ENCODE measurements at places on chromosomes 11 and 22.

DNA sequence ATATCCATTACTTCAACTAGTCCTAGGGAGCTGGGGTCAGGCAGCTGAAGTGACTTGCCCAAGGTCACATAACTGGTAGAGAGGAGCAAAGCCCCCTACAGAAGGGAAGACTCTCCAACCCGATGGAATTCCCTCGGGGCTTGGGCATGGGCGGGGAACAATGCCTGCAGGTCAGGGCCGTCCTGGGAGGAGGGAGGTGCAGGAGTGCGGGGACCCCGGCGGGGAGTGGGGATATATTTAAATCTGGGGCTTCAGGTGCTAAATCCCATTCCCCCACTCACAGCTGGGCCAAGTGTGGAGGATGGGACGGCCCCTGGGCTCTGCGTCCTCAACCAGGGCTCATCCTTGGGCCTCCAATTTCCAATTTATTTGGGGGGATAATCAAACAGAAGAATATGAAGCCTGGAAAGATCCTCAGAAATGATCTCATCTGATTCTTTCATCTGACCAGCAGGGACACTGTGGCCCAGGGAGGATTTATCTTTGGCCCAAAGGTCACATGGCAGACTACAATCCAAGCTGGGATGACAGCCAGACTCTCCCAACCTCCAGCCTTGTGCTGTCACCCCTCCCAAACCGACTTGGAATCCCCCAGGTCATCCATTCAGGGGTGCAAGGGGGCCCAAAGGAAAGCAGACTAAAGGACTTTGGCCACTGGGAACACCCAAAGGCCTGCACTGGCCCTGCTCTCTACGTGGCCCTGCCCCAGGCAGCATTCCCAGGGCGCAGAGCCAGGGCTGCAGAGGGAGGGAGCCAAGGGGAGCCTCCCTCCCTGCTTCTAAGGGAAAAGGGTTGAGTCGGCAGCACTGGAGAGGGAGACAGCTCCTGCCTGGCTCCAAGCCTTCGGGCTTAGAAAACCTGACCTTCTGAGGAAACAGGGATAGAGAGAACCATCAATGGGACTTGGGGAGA is 8.7 kb upstream of the C1QTNF6 start:
- peak; percentile 60 for DNase-seq

GRCh38 chr11:127000291-127000968 is at the start of gene KIRREL3:
KIRREL3 (minus strand) TSS chr11:127000770.
- no peak for DNase-seq

- peak; percentile 85 for DNase-seq
Measured at GRCh38 chr22:37229012-37229804, 14.9 kb downstream of the RAC2 start.

DNA sequence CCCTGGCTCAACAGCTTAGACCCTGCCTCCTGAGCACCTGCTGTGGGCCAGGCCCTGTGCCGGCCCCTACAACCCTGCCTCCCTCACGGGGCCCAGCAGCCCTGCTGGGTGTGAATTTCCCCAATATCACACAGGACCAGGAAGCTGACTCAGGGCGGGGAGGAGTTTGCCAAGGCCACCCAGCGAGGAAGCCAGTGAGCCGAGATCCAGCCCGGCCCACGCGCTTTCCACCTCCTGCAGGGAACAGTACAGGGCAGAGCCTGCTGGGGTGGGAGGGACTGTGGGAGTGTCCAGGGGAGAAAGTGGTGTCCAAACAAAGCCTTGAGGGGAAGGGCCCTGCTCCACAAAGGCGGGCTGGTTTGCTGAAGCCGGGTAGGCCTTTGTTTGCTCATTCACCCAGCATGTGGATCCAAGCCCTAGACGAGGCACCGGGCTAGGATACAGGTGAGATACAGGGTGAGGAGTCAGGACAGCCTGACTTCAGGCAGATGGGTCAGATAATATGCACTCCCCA is 26.8 kb downstream of the RPL3 start:
- peak; percentile 91 for DNase-seq

DNA sequence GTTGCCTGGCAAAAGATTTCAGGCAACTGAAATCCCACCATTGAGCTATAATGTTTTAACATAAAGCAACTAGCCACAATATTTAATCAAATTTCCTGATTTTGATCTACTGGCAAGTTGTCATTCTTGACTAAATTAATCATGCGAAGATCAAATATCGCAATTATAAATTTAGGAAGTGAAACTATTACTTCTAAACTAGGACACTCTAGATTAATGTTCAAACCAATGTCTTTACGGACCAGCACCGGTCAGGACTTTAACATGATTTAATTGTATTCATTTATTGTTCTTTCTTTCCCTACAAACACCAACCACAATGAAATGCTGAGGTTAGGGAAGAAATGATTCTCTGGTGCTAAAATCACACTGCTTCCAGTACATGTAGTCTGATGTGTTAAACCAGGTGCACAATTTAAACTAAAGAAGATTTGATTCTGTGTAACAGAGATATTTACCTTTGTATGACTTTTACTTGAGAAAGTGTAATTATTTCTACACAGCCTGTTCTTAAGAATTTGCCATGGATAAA is 14.9 kb downstream of the GAS2 start:
- no peak for DNase-seq

GRCh38 chr11:119513131-119513805 is 90.3 kb upstream of the THY1 start:
- DNase-seq, result no peak

GRCh38 chr11:8222820-8223512 is 40.7 kb downstream of the LMO1 start:
- no peak for DNase-seq
